Neural crest cell (in vitro differentiated cells): ENCODE measurements at places on chromosomes 11 and 22.

GRCh38 chr11:34190192-34191139 lies 85.0 kb downstream of the NAT10 start:
- H3K4me3 ChIP-seq = no peak overlapping the region
- no peaks in the 10 kb centered on the region for H3K36me3 ChIP-seq
- H3K4me1 ChIP-seq = peaks cover 69% of the 10 kb centered on the region

GRCh38 chr22:46323162-46323561 lies 12.4 kb upstream of the TRMU start:
- no peaks in the 10 kb centered on the region for H3K4me1 ChIP-seq
- H3K36me3 ChIP-seq = peaks cover 18% of the 10 kb centered on the region
- H3K4me3 ChIP-seq = no peak overlapping the region
- DNase-seq = no peak

GRCh38 chr22:40965936-40966725 lies 15.0 kb downstream of the RBX1 start:
- H3K27ac ChIP-seq = no peak overlapping the region
- no peaks in the 10 kb centered on the region for H3K27me3 ChIP-seq
- no peak for DNase-seq
- no peaks in the 10 kb centered on the region for H3K4me1 ChIP-seq
- no peak overlapping the region for H3K4me3 ChIP-seq

DNA sequence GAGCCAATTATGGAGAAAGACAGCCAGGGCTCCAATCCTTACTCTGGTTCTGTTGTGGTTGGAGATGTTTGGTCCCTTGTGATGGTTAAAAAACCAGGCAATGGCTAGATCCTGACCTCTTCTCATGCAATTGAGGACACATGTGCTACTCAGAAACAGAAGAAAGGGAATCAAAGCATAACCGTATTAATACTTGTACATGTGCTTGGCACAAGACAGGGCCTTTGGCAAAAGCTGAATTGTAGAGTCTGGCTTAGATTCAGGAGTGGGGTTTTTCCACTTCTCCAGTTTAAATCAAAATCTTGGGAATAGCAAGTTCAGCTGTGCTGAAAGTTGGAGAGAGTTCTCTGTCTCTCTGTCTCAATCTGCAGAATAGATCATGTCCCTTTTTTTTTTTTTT lies 80.1 kb upstream of the E2F8 start:
- H3K4me1 ChIP-seq = no peaks in the 10 kb centered on the region
- DNase-seq = no peak
- no peak overlapping the region for H3K27ac ChIP-seq

- DNase-seq = no peak
- H3K36me3 ChIP-seq = peaks cover 4% of the 10 kb centered on the region
- no peaks in the 10 kb centered on the region for H3K27me3 ChIP-seq
- peaks cover 15% of the 10 kb centered on the region for H3K4me1 ChIP-seq
Observed at GRCh38 chr11:131633921-131634715, 263.7 kb downstream of the NTM start.

DNA sequence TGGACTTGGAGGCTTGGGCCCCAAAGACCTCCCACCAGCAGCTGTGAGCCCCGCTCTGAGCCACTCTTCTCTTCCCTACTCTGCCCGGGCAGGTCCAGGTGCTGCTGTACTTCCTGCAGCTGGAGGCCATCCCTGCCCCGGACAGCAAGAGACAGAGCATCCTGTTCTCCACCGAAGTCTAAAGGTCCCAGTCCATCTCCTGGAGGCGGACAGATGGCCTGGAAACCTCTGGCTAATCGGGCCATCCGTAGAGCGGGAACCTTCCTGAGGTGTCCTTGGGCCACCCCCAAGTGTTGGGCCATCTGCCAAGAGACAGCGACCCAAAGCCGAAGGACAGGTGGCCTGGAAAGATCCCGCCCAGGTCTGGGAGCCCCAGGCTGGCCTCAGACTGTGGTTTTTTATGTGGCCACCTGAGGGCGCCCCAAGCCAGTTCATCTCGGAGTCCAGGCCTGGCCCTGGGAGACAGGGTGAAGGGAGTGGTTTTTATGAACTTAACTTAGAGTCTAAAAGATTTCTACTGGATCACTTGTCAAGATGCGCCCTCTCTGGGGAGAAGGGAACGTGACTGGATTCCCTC lies 135.1 kb downstream of the BCR start:
- H3K36me3 ChIP-seq = no peaks in the 10 kb centered on the region
- no peaks in the 10 kb centered on the region for H3K27me3 ChIP-seq
- DNase-seq = peak; percentile 66

DNA sequence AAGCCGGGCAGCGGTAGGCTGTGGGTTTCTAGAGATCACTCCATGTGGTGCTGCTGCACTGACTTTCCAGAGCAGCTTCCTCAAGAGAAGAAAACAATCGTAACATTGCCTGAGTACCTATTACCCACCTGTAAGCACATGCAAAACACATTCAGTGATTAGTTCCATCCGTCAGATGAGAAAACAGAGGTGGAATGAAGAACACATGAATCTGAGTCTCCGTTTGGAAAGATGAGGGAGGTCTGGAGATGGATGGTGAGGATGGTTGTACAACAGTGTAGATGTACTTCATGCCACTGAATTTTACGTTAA lies 7.5 kb upstream of the SLCO2B1 start:
- H3K36me3 ChIP-seq = no peaks in the 10 kb centered on the region
- DNase-seq = no peak
- peaks cover 4% of the 10 kb centered on the region for H3K27me3 ChIP-seq
- no peak overlapping the region for H3K4me3 ChIP-seq
- no peak overlapping the region for H3K27ac ChIP-seq

DNA sequence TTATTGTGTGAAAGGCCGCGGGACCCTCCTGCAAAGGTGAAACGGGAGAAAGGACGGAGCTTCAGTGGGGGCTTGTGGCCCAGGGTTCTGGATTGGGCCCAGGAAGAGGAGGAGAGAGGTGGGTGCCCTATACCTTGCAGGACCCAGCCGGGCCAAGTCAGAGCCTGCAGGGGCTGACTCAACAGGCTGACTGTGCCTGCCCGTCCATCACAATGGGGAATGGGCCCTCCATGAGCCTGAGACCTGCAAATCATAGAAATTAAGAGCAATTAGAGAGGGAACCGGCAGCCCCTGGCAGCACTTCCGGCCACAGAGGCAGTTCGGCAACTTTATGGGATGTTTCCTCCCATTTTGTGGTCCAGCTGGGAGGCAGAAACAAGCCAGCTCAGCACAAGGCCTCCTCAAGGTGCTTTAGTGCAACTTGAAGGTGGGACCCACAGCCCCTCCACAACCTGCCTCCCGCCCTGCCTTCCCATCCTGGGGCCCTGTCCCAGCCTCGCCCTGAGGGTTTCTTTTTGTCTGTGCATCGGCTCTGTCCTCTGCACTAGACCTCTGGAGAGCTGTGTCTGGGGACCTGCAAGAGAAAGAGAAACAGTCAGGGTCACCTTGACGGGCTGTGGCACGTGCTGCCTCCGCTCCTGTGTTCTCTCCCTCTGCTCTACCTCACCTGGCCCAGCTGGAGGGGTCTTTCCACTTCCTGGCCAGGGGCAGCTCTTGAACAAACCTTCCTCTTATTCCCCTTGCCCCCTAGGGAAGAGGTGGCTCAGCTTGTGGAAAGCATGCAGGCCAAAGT lies 19.1 kb upstream of the NECTIN1 start:
- no peak for DNase-seq
- H3K4me1 ChIP-seq = no peaks in the 10 kb centered on the region
- H3K27me3 ChIP-seq = peaks cover 7% of the 10 kb centered on the region
- H3K27ac ChIP-seq = no peak overlapping the region
- no peak overlapping the region for H3K4me3 ChIP-seq

DNA sequence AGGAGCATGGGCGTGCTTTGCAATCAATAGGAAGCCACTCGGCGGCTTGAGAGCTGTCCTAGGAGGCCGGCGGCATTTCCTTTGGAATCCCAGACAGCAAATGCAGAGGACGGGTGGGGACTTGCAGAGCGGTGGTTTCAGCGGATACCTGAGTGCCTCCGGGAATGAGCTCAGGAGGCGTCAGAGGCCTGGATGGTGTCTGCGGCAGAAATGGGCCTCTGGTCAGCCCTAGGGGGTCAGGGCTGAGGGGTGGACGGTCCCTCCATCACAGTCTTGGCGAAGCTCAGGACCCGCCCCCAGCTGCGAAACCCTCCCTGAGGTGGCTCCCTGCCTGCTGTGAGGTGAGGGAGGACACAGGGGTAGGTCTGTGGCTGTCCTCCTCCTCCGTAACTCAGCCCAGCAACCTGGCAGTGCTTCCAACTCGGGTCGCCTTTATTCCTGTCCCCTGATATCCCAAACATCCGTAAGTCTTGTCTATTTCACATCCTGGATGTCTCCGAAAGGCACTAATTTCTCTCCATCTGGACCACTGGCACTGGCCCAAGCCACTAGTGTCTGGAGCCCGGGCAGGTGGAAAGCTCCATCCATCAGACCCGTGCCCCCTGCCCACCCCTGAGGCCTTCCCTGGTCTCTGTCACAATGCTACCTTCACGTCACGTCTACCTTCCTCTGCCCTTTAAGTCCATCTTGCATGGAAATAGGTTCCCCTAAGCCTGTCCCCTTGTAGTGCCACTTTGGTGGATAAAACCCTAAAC lies 686.6 kb downstream of the BRD1 start:
- no peak overlapping the region for H3K27ac ChIP-seq
- no peaks in the 10 kb centered on the region for H3K27me3 ChIP-seq
- no peak for DNase-seq
- no peak overlapping the region for H3K4me3 ChIP-seq

GRCh38 chr11:122981388-122982264 lies at the start of gene BSX:
TSS of gene BSX (minus strand) at chr11:122981834. CDS start at chr11:122981671, 163 bp downstream.
- peaks cover 100% of the 10 kb centered on the region for H3K27me3 ChIP-seq
- peaks cover 13% of the 10 kb centered on the region for H3K4me1 ChIP-seq
- peak within 1 kb of the TSS; percentile 17 for H3K4me3 ChIP-seq
- peak; percentile 73 for DNase-seq

DNA sequence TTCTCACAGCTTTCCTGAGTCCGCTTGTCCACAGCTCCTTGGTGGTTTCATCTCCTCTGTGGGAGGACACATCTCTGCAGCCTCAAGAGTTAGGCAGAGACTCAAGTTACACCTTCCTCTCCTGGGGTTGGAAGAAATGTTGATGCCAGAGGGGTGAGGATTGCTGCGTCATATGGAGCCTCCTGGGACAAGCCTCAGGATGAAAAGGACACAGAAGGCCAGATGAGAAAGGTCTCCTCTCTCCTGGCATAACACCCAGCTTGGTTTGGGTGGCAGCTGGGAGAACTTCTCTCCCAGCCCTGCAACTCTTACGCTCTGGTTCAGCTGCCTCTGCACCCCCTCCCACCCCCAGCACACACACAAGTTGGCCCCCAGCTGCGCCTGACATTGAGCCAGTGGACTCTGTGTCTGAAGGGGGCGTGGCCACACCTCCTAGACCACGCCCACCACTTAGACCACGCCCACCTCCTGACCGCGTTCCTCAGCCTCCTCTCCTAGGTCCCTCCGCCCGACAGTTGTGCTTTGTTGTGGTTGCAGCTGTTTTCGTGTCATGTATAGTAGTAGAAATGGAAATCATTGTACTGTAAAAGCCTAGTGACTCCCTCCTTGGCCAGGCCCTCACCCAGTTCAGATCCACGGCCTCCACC lies 11.7 kb downstream of the RASD2 start:
- DNase-seq = peak; percentile 61
- no peak overlapping the region for H3K27ac ChIP-seq
- peaks cover 15% of the 10 kb centered on the region for H3K4me1 ChIP-seq
- no peak overlapping the region for H3K4me3 ChIP-seq
- no peaks in the 10 kb centered on the region for H3K36me3 ChIP-seq

GRCh38 chr11:72378704-72379383 lies 55.5 kb downstream of the CLPB start:
- DNase-seq = no peak
- no peaks in the 10 kb centered on the region for H3K27me3 ChIP-seq
- H3K4me1 ChIP-seq = no peaks in the 10 kb centered on the region
- no peak overlapping the region for H3K4me3 ChIP-seq
- peaks cover 6% of the 10 kb centered on the region for H3K36me3 ChIP-seq

DNA sequence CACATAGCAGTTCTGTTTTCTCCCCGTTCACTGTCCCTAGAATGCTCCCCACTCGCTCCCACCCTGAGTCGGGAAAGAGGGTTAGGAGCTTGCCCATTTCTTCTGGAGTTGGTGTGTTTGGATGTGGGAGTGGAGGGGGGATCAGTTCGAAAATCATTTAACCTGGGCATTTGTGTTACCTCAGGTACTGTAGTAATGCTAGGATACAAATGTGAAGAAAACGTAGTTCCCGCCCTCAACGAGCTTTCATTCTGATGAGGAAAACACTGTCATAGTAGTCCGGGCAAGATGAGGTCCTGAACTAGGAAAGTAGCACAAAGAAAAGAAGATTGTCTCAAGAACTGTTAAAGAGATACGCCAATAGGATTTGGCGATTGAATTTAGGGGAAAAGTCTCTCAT lies 539 bp downstream of the SDHD start:
- H3K36me3 ChIP-seq = peaks cover 28% of the 10 kb centered on the region
- no peak overlapping the region for H3K27ac ChIP-seq
- H3K4me3 ChIP-seq = peak overlapping the region; percentile 94
- peaks cover 45% of the 10 kb centered on the region for H3K4me1 ChIP-seq
- DNase-seq = no peak

GRCh38 chr11:122505304-122506006 lies 150.1 kb upstream of the UBASH3B start:
- no peak overlapping the region for H3K27ac ChIP-seq
- no peaks in the 10 kb centered on the region for H3K36me3 ChIP-seq
- DNase-seq = peak; percentile 85
- no peak overlapping the region for H3K4me3 ChIP-seq
- H3K4me1 ChIP-seq = peaks cover 5% of the 10 kb centered on the region

- no peak overlapping the region for H3K27ac ChIP-seq
- H3K27me3 ChIP-seq = no peaks in the 10 kb centered on the region
- H3K4me3 ChIP-seq = no peak overlapping the region
- H3K4me1 ChIP-seq = no peaks in the 10 kb centered on the region
- no peak for DNase-seq
- no peaks in the 10 kb centered on the region for H3K36me3 ChIP-seq
Observed at GRCh38 chr11:76762356-76762752, 20.8 kb upstream of the TSKU start.

DNA sequence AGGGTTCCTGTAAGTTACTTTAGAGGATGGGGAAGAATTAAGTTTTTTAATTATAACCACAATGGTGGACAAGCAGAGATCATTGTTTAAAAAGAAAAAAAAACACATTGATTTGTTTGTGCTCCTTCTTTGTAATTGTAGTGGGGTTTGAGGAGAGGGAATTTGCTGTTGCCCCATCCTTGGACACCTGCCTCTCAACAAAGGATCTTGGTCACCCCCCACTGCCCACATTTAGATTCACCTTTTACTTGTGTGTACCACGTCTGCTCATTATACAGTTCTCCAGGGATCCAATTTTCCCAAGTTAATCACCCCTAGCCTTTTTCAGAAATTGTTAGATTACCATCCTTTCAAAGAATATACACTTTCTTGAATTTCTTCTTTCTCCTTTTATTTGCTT lies 53.0 kb downstream of the DNAJC24 start:
- no peak for DNase-seq
- H3K36me3 ChIP-seq = peaks cover 5% of the 10 kb centered on the region
- H3K27ac ChIP-seq = peak overlapping the region; percentile 13
- H3K27me3 ChIP-seq = no peaks in the 10 kb centered on the region

GRCh38 chr11:128397362-128397761 lies 190.0 kb downstream of the ETS1 start:
- no peak overlapping the region for H3K27ac ChIP-seq
- no peak overlapping the region for H3K4me3 ChIP-seq
- no peaks in the 10 kb centered on the region for H3K27me3 ChIP-seq

GRCh38 chr11:110971140-110971539 lies 258.9 kb upstream of the ARHGAP20 start:
- DNase-seq = no peak
- H3K4me1 ChIP-seq = peaks cover 13% of the 10 kb centered on the region
- no peak overlapping the region for H3K4me3 ChIP-seq
- no peaks in the 10 kb centered on the region for H3K27me3 ChIP-seq
- no peaks in the 10 kb centered on the region for H3K36me3 ChIP-seq

GRCh38 chr11:10673501-10674062 lies 20.0 kb downstream of the IRAG1 start:
- H3K36me3 ChIP-seq = no peaks in the 10 kb centered on the region
- H3K27ac ChIP-seq = no peak overlapping the region
- H3K4me1 ChIP-seq = peaks cover 3% of the 10 kb centered on the region
- no peak overlapping the region for H3K4me3 ChIP-seq
- no peak for DNase-seq
